ENCODE measurements at places on chromosomes 5 and 9.
A peak's percentile ranks its signal among the peaks of the same experiment; 100 is the strongest.

- no peak for DNase-seq
These were observed 33.7 kb downstream of the TTLL11 start for GRCh38 chr9:122059214-122059954.

- DNase-seq = peak; percentile 86
These were observed 24.7 kb upstream of the IFNE start for GRCh38 chr9:21506626-21507482.

DNA sequence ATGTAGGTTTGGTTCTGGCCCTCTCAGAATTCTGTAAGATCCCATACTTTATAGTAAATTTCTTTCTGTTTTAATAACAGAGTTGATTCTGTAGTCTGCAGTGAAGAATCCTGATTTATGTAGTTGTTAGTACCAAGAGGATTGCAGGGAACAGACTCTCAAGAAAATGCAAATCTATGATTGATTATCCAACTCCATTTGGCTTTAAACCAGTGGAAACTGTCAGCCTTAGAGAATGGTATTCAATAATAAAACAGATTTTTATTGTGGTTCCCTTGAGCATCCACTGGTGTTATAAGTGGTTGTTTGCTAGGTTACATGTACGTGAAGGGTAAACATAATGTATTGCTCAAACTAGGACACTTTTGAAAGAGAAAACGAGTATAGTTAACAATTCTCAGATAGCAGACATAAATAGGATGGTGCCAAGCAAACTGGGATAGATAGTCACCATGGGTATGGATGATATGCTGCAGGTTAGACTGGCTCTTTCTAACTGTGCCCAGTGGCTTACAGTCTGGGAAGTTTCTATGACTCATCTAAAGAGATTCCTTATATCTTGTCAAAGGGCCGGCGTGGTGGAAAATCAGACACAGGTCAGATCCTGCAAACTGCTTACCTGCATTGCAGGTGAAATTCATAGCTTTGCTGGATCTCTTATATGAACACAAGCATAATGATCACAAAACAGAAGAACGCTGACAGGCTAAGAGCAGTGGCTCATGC lies 41.7 kb upstream of the RPS23 start:
- DNase-seq = no peak

DNA sequence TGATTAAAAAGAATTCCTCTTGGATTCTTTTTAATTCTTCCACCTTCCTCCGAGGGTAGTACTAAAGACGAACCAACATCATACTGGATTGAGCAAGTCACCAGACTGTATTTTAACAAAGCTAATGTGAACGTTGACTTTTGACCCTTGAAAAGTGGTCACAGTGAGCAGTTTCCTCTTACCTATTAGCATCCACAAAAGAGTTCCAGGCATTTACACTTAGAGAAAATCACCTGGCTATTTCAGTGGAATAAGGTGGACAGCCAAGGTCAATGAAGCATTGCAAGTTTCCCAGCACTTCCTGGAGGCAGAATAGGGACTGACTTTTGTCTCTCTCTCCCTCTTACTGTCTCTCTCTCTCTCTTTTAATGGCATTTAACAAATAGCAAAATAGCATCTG lies 145.1 kb upstream of the DAB2 start:
- DNase-seq = no peak

DNA sequence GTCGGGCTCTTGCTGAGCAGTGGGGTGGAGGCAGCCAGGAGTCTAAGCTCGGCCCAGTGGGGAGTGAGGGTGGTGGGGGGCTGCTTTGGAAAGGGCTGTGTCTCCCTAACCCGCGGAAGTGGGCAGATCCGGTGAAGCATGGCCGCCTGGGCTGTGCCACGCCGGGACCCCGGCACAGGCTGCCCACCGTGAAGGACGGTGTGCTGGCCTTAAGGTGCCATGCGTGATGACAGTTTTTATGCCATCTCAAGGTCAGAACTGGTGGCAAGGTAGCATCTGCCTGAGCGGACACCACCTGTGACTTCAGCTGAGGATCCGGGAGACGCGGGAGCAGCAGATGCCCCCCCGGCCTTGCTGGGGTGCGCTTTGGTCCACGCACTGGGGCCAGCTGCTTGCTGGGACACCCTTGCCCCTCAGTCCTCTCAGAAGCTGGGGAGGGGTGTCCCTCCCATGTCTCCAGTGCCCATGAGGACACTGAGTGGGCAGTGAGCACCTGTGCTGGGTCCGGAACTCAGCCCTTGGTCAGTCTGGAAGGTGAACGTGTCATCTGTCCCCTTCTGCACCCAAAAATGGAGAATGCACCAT lies 53.9 kb downstream of the AHRR start:
- no peak for DNase-seq

GRCh38 chr5:119074419-119074818 lies 3.5 kb downstream of the DMXL1 start:
- no peak for DNase-seq

- no peak for DNase-seq
These were observed 58.2 kb upstream of the DPYSL3 start for GRCh38 chr5:147567917-147568598.

- DNase-seq = no peak
These were observed 526 bp upstream of the STXBP1 start for GRCh38 chr9:127611603-127611898.

- no peak for DNase-seq
These were observed 641.6 kb downstream of the NR2F1-AS1 start for GRCh38 chr5:92939428-92939827.

- no peak for DNase-seq
These were observed 104.1 kb downstream of the GAS1 start for GRCh38 chr9:86843206-86843605.

DNA sequence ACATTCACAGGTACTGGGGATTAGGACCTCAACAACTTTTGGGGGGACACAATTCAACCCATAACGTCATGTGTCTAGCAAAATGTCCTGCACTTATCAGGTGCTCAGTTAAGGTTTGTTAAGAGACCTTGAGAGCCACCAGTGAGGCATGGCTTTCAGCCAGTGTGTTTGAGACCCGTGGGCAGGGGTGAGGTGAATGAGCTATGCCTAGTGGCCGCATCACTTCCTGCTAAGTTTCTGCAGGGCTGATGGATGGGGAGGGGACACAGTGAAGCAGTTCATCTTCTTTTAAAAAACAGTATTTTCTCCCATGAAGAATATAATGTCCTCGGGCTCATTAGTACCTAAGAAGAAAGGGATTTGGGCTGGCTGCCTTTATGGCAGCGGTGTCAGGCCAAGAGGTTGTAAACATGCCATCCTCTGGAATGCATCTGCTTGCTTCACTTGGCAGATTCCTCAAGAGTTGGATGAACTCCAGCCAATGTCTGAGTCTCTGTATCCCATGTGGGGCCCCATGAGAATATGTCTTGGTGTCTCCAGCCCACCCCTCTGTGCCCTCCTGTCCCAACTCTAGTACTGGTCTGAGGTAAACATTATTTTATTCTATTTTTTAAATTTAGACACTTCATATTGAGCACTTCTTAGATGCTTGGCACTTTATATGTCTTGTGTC lies 282.2 kb downstream of the CWC27 start:
- no peak for DNase-seq

- DNase-seq = no peak
These were observed 141.4 kb downstream of the PLK2 start for GRCh38 chr5:58318468-58318867.
